ENCODE measurements at places on chromosomes 13 and 19. TPM values are rescaled to one million over a fixed set of nuclear protein-coding genes. Genes with fewer than 3 reads are reported as not detected.

MAMSTR gene
- 0.79 TPM for total RNA-seq

- DNase-seq = no peak
These were observed 52.7 kb upstream of the FAM216B start for GRCh38 chr13:42728507-42729180.

CFAP97D2 gene
- not detected for total RNA-seq

- no peak for DNase-seq
These were observed 137.1 kb upstream of the ATXN8OS start for GRCh38 chr13:69970520-69970919.

GRCh38 chr13:48727241-48728011 is 73.7 kb downstream of the CYSLTR2 start:
- DNase-seq = no peak

DNA sequence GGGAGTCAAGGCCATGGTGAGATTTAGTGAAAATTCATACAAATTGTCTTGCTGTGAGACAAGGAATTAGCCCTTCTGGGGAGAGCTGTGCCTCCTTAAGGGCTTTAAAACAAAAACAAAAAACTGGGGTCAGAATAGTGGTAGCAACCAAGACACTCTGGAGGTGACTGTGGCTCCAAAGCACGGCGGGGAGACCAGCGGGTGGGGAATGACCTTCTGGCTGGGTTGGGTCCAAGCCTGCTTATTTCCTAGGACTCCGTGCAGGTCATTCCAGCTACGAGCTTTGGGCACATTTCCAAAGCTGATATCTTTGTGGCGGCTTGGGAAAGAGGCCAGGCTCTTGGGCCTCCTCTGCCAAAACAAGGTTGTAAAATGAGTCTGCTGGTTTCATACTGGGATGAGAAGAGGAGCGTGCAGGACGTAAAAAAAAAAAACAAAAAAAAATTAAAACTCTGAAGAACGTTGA is 348.3 kb downstream of the UQCRFS1 start:
- DNase-seq = peak; percentile 78

DNA sequence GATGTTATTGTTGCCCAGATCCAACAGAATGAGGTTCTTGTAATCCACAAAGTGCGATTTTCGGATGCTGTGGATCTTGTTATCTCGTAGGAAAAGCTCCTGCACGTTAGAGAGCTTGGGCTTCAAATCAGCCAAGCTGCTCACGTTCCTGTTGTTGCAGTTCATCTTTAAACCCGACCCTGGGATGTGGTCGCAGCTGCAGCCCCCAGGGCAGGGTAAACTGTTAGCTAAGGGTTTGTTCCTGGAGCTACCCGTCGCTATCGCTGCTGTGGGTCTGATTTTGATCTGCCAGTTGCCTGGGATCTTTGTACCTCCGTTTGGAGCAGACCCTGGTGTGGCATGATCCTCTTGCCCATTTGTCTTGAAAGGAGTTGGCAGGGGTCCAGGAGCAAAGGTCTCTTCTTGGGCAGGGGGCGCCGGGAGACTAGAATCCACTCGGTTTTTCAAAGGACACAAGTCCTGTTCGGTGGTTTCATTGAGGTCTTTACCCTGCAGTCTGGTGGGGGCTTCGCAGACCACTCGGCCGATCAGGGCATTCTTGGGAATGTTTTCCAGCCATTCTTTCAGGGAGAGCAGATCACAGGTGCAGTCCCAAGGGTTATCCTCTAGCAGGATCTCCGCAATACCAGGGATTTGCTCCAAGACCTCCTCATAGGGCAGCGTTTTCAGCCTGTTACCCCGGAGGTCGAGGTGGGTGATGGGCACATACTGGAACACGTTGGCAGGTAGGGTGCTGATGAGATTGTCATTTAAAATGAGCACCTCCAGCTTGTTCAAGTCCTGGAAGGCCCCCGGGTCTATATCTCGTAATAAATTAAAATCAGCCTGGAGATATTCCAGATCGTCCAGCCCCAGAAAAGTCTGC is 1.8 kb downstream of the SLITRK1 start:
- DNase-seq = no peak

DNA sequence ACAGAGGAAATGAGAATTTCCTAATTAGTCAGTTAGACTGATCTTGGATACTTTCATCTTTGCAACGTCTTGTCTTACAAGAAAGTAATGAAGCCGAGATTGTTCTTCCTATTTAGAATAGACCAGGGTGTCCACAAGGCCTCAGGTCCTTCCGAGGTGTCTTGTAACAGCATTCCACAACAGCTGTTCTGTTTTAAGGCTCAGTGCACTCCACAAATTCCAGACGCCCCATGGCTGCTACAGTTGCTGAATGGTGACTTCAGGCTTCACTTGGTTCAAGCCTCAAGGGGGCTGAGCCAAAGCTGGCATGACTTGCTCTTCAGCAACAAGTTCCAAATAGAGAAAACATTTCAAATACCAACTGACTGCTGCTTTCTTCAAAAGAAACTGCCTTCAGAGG is 143.4 kb downstream of the SHISA2 start:
- no peak for DNase-seq

ZSCAN4 gene
- not detected for total RNA-seq

DNA sequence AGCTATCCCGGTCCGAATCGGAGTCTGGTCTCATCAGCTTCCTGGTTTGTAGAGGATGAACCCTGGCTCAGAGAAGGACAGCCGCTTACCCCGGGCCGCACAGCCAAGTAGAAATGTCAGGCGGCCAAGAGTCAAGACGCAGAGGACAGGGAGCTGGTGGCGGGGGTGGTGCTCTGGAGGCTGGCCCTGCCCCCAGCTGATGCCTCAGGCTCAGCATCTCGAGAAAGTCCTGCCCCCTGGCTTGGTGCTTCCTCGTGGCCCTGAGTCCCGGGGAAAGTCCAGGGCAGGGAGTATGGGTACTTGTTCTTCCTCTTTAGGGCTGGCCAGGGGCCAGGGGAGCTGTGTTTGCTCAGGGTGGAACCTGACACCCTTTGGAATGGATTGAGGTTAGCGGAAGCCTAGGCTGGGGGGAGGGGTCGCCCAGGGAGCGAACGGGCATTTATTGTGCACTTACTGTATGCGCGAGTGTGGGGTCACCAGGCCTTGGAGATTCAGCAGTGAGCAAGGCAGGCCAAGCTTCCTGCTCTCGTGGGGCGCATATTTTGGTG is 2.2 kb downstream of the TJP3 start:
- peak; percentile 17 for DNase-seq
